ENCODE measurements at places on chromosomes 3 and 15.

DNA sequence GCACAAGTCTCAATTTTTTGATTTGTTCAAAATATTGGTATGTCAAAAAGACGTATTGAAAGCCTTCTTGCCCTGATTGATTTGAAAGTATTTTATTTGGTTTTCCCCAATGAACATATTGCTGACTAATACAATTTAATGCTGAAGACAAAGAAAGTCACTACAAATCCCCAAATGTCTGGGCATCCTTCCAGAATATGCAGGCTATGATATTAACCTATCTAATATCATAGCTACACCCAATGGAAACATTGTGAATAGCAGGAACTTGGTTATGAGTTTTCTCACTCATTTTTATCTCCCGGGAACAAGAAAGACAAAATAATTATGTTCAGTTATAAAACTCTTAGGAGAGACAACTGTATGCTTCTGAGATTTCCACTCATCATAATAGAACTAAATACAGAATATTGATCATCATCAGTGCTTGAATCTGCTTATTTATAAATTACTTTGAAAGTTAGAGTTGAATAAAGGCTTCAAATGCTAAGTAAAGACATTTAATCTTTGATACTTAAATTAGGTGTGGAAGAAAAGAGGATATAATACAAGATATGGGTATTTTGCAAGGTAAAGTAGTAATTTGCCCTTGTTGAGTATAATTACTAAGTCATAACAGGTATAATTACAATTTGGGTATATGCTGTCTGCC is 483.9 kb downstream of the RBMS3 start:
- no peak for DNase-seq

DNA sequence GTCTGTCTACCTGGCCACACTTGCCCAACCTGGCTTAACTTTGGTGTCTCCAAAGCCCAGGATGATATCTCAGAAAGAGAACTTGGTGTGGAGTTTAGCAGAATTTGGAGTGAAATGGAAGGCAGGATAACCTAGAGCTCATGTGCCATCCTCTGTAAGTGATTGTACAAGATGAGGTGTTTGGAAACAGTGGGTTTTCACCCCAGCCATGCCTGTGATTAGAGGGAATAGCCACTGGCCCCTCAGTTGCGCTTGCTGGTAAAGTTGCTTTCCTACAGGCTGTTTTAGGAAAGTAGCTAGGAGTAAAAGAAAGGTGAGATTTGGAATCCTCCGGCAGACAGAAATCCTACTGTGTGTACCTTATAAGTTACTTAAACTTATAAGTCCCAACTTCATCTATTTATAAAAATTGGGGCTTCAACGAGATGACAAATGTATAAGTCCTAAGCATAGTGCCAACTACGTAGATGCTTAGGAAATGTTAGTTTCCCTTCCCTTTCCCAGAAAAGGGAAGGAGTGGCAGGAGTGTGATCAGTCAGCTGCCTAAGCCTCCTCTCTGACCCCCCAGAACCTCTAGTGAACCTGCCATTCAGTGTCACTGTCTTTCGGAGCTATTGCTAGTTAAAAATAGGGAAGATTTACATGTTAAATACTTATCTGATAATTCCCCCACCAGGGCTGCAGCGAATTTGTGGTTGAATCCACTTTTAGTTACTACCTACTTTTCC is 13.4 kb upstream of the BMF start:
- DNase-seq = no peak

- DNase-seq = no peak
These were observed 90.2 kb downstream of the ARNT2 start for GRCh38 chr15:80494351-80494751.

DNA sequence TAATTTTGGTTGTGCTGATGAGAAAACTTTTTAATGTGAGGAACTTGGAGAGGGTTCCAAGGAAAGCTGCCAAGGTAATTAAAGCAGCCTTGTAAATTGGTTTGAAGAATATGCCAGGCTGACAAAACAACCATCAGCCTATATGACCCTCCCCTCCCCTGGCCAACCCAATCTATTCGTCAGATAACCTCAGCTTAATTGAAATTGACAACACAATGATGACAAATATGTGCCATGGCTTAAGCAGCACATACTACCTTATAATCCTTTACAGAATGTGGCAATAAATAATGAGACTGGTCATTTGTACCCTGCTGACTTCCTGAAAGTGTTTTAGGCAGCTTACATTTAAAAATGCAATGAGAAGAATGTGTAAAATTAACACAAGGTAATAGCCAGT is 118.2 kb downstream of the EFHB start:
- no peak for DNase-seq

DNA sequence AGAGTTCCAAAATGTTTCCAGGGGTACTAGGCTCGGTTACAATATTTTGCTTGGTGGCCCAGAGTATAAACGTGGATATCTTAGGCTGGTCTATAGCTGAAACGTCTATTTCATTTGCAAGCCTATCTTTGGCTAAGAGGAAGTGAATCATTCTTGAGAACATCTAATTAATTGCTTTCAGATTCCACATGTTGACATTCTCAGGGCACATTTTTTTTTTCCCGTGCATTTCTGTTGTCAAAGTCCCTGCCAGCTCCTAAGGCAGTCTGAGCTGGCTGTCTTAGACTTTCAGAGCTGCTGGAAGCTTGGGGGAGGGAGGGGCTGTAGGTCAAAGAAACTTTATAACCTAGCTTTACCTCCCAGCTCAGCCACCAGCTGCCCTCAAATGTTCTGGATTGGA is 23.2 kb upstream of the LAMP3 start:
- no peak for DNase-seq

DNA sequence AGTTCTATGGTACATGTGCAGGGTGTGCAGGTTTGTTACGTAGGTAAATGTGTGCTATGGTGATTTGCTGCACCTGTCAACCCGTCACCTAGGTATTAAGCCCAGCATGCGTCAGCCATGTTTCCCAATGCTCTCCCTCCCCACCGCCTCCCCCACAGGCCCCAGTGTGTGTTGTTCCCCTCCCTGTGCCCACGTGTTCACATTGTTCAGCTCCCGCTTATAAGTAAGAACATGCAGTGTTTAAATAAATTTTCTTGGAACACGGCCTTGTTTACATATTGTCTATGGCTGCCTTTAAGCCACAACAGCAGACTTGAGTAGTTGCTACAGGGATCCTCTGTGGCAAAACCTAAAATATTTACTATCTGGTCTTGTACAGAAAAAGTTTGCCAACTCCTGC is 41.3 kb upstream of the CORO2B start:
- DNase-seq = no peak

DNA sequence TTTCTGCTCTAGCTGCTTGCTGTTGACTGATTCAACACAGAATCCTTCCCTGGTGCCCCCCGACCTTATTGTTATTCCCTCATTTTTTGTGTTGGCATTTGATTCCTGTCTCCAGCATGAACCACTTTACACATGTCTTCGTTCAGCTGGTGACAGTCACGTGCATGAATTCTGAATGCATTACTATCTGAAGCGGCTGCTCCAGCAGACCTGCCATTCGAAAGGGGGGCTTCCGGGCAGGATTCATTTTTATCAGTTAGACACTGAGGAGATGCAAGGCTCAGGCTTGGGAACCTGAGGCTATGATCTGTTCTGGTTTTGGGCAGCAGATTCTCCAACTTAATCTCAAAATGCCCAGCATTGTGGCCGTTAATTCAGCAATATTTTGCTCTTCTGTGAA is 336.2 kb downstream of the EPHB1 start:
- no peak for DNase-seq

GRCh38 chr15:75227663-75228280 is 26.1 kb downstream of the C15orf39 start:
- DNase-seq = no peak

- no peak for DNase-seq
These were observed 51.3 kb downstream of the SENP2 start for GRCh38 chr3:185637388-185637787.

GRCh38 chr3:127196002-127196401 is 3.1 kb downstream of the PRR23E start:
- no peak for DNase-seq

DNA sequence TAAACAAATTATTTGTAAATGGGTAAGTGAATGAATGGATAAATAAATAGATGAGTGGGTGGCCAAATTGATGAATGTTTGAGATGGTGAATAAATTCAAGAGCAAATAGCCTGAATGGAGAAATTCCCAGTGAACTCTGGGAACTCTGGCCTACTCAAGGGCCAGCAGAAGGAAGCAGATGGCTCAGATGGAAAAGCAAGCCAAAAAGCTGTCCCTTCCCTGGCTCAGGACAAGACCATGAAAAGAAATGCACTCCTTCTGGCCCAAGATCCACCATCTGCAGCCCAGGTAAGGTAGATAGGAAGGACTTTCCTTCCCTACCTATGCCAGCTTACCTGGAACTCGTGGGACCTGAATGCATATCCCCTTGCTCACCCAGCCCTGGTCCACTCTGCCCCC is 37.6 kb upstream of the CLDN18 start:
- DNase-seq = no peak

DNA sequence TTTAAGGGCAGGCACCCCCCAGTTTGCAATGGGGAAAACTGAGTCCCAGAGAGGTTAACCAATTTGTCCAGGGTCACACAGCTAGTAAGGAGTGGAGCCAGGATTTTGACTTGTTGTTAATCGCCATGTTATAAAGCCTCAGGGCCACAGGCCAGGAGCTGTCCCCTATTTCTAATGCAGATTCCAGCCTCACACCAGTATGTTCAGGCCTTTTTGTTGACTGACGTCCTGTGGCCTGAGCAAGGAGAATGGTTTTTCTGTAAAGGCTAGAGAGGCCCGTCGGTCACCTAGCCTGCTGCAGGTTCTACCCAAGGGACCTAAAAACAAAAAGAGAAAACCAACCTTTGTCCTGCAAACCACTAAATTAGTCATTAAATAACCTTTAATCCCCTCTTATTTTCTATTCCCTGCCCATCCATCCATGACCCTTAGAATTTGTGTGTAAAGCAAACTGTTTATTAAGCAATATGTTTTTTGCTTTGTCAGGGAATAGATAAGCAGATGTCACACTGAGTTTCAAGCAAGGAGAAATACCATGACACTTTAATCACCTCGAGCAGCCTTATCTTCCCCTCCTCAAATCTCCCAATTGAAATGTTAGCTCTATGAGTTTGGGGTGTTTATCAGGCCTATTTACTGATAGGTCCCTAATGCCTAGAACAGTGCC is 14.1 kb downstream of the ACOX2 start:
- DNase-seq = no peak

GRCh38 chr3:46953234-46954010 is 23.1 kb downstream of the CCDC12 start:
- DNase-seq = no peak

- no peak for DNase-seq
These were observed 50.4 kb downstream of the DNAH1 start for GRCh38 chr3:52366527-52366926.

- DNase-seq = no peak
These were observed 35.6 kb upstream of the SPTSSB start for GRCh38 chr3:161406594-161407555.

DNA sequence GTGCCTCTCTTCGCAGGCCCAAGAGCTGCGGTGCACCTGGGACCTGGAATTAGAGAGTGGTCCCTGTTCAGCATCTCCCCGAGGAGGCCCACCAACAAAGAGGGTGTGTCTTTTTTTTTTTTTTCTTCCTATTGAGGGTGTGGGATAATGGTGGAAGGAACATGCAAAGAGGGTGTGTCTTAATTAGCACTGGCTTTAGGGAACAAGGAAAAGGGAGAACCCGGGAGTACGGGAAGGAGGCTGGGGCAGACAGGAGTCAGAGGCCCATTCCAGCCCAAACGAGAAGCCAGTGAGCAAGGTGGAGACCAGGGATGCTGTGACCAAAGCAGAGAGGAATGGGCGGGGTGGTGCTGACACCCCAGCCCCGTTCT is 429 bp upstream of the LOXL1 start:
- DNase-seq = no peak

- DNase-seq = no peak
These were observed at the start of gene MINDY4B for GRCh38 chr3:150905339-150905738. MINDY4B (minus strand) TSS chr3:150905439; CDS start chr3:150905439, 0 bp downstream.

DNA sequence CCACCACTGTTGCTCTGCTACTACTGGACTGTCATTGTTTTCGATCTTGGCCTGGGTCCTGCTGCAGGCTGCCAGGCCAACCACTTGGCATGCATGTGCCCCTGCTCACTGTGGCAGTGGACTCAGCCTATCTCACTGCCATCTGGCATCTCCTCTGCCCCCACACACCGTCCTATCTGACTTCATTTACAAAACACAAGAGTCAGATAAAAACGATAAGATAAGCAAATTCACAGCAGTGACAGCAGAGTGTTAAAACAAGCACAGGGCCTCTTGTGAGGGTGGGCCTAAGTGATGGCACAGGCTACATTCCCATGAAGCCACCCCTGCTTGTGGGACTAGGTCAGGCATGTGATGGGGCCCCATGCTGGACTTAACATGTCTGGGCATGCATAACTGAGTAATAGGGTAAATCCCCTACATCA is 68.1 kb downstream of the CRYGS start:
- no peak for DNase-seq

DNA sequence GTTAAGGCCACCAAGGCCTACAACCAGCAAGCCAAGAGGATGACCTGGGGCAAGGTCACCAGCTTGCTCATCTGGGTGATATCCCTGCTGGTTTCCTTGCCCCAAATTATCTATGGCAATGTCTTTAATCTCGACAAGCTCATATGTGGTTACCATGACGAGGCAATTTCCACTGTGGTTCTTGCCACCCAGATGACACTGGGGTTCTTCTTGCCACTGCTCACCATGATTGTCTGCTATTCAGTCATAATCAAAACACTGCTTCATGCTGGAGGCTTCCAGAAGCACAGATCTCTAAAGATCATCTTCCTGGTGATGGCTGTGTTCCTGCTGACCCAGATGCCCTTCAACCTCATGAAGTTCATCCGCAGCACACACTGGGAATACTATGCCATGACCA is 3.6 kb downstream of the CXCR6 start:
- DNase-seq = no peak

- DNase-seq = no peak
These were observed 103.9 kb upstream of the AKAP13 start for GRCh38 chr15:85276508-85276907.

DNA sequence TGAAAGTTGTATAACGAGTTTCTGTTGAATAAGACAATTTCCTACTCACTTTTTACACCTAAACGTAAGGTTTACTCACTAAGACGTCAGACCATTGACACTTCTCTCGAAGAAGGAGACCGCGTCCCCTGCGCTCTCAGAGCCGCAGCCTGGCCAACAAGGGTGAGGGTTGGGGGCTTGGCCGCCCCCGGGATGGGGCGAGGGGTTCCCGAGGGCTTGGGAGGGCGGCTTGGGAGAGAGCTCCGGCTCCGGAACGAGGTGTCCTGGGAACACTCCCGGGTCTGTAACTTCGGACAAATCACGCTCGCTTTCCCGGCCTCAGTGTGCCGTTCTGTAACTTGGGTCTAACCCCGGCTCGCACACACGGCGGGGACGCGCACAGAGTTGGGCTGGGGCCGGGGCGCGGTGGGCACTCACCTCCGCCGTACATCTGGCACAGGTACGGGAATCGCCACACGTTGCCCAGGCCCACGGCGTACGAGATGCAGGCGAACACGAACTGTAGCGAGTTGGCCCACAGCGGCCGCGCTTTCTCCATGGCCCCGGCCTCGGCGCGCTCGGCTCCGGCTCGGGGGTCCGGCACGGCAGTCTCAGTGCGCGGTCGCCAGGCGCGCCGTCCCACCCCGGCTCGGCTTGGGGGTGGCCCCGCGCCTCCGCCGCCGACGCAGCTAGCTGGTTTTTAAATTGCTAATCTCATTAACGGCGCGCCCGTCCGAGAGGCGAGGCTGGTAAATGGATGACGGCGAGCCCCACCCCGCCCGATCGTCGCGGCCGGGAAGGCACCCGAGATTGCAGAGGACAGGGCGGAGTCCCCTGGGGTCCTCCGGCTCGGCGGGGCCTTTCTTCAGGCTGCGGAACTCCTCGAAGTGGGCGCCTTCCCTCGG is at the start of gene SLC6A20:
Gene SLC6A20 (minus strand): TSS at position 655 of the 884 bp plus-strand sequence. CDS start 117 bp downstream, at position 538.
- DNase-seq = no peak

Measured in activated naive CD4-positive, alpha-beta T cell (primary cell).